K562 (cell line): ENCODE measurements at places on chromosomes 11 and 22. TPM values are rescaled to one million over a fixed set of nuclear protein-coding genes. Genes with fewer than 3 reads are reported as not detected.

Gene SMIM35
- total RNA-seq, result not detected in 2 replicates

Gene CNTF
- 3.1 and 3.2 TPM in 2 replicates for total RNA-seq

Gene TRAPPC4
- total RNA-seq, result 139 TPM in 2 replicates

Gene NXPE4
- total RNA-seq, result not detected in 2 replicates

Gene EML3
- 77.3 and 90.5 TPM in 2 replicates for total RNA-seq

Gene TMPRSS13
- total RNA-seq, result 0.29 and 0.34 TPM in 2 replicates

Gene GVQW3
- total RNA-seq, result 1.8 and 1.9 TPM in 2 replicates

Gene EHD1
- 65.0 and 69.6 TPM in 2 replicates for total RNA-seq

Gene MS4A12
- total RNA-seq, result not detected in 2 replicates

Gene NEFH
- 12.7 and 14.5 TPM in 2 replicates for total RNA-seq

Gene TSGA10IP
- not detected in 2 replicates for total RNA-seq

Gene DEFB131B
- total RNA-seq, result not detected in 2 replicates

Gene EMID1
- 5.7 and 7.2 TPM in 2 replicates for total RNA-seq

Gene SLC22A9
- total RNA-seq, result not detected in 2 replicates

Gene PRR33
- not detected in 2 replicates for total RNA-seq

Gene SAA4
- total RNA-seq, result not detected in 2 replicates

Gene MED15
- total RNA-seq, result 264 and 271 TPM in 2 replicates

Gene HBB
- 0.72 and 1.5 TPM in 2 replicates for total RNA-seq

Gene SPI1
- total RNA-seq, result 30.7 and 33.7 TPM in 2 replicates

Gene KCNQ1OT1
- 1.4 and 1.7 TPM in 2 replicates for total RNA-seq

Gene MS4A1
- 0.24 and 0.25 TPM in 2 replicates for total RNA-seq

Gene PHRF1
- total RNA-seq, result 34.5 and 37.2 TPM in 2 replicates

Gene STX3
- 37.1 and 37.5 TPM in 2 replicates for total RNA-seq

Gene OR52N4
- not detected in 2 replicates for total RNA-seq

Gene PRODH
- total RNA-seq, result not detected in 2 replicates

Gene ARRB1
- 43.6 and 45.4 TPM in 2 replicates for total RNA-seq

Gene TRIM44
- 52.3 and 62.5 TPM in 2 replicates for total RNA-seq

Gene RAPSN
- total RNA-seq, result 0.13 TPM in 1 of 2 replicates, not detected in the other

Gene KCNK4
- not detected in 2 replicates for total RNA-seq

Gene TRIM6
- 6.7 and 7.2 TPM in 2 replicates for total RNA-seq

Gene TRIM48
- total RNA-seq, result not detected in 2 replicates

Gene CD3G
- total RNA-seq, result 0.55 and 0.60 TPM in 2 replicates

Gene CCDC89
- total RNA-seq, result not detected in 2 replicates

Gene YPEL4
- 0.42 and 0.51 TPM in 2 replicates for total RNA-seq

Gene ALKBH8
- total RNA-seq, result 8.3 and 9.5 TPM in 2 replicates

Gene JHY
- total RNA-seq, result not detected in 2 replicates

Gene RPL3
- total RNA-seq, result 1,960 and 1,995 TPM in 2 replicates

Gene YPEL1
- total RNA-seq, result 0.53 and 0.54 TPM in 2 replicates

Gene TYR
- total RNA-seq, result not detected in 2 replicates

Gene C11orf91
- total RNA-seq, result not detected in 2 replicates

Gene RIMBP3B
- total RNA-seq, result 0.55 and 0.78 TPM in 2 replicates

Gene LUZP2
- total RNA-seq, result not detected in 2 replicates

Gene TMX2
- total RNA-seq, result 175 and 176 TPM in 2 replicates

Gene ZNF214
- total RNA-seq, result 0.29 TPM in 2 replicates

Gene GAS2
- 1.5 and 1.9 TPM in 2 replicates for total RNA-seq

Gene SLC16A8
- not detected in 2 replicates for total RNA-seq

Gene TSPAN32
- 4.8 and 5.9 TPM in 2 replicates for total RNA-seq

Gene BDNF
- 0.04 and 0.07 TPM in 2 replicates for total RNA-seq
